ENCODE measurements at places on chromosomes 1 and 21. TPM values are rescaled to one million over a fixed set of nuclear protein-coding genes. Genes with fewer than 3 reads are reported as not detected.

GRCh38 chr21:42234464-42235241 is 15.7 kb downstream of the ABCG1 start:
- peak; percentile 67 for DNase-seq

- DNase-seq = no peak
Observed at GRCh38 chr1:173269490-173270230, 62.5 kb upstream of the TNFSF4 start.

Gene PGLYRP4
- 0.60 TPM for total RNA-seq

Gene C8B
- total RNA-seq = not detected

Gene CR1
- total RNA-seq = 3.1 TPM
